ENCODE measurements at places on chromosomes 7 and 10. TPM values are rescaled to one million over a fixed set of nuclear protein-coding genes. Genes with fewer than 3 reads are reported as not detected.

The FGFR2 gene
- not detected for total RNA-seq

The SPDYE6 gene
- not detected for total RNA-seq

The OR6B1 gene
- not detected for total RNA-seq

The WDFY4 gene
- total RNA-seq: 0.29 TPM

The ASAH2 gene
- 2.0 TPM for total RNA-seq

The CFAP46 gene
- not detected for total RNA-seq

The INA gene
- 0.54 TPM for total RNA-seq

The FAM25A gene
- not detected for total RNA-seq

The TMEM229A gene
- total RNA-seq: not detected

The UCN3 gene
- not detected for total RNA-seq

The CPA2 gene
- not detected for total RNA-seq

The CALCR gene
- not detected for total RNA-seq

Measured in T-helper 1 cell treated with Interleukin-12 subunit alpha and Interleukin-12 subunit beta and Interleukin-4 antibody, amounts not matched to agents 30 ng/mL and 1 ng/mL, for 36 hours (primary cell).